ENCODE measurements at places on chromosomes 11 and 22. TPM values are rescaled to one million over a fixed set of nuclear protein-coding genes. Genes with fewer than 3 reads are reported as not detected.

The BLID gene
- total RNA-seq, result 0.75 TPM

The NDUFV1 gene
- 202 TPM for total RNA-seq

The PATE1 gene
- total RNA-seq, result not detected

GRCh38 chr11:33730716-33731115, 5.5 kb downstream of the CD59 start:
- DNase-seq, result no peak

GRCh38 chr11:123799438-123799837, 6.7 kb downstream of the OR6M1 start:
- no peak for DNase-seq

GRCh38 chr22:22933807-22934542, 46.4 kb downstream of the IGLL5 start:
- DNase-seq, result no peak

- DNase-seq, result no peak
Observed at GRCh38 chr22:33875316-33875715, 45.0 kb downstream of the LARGE1 start.

DNA sequence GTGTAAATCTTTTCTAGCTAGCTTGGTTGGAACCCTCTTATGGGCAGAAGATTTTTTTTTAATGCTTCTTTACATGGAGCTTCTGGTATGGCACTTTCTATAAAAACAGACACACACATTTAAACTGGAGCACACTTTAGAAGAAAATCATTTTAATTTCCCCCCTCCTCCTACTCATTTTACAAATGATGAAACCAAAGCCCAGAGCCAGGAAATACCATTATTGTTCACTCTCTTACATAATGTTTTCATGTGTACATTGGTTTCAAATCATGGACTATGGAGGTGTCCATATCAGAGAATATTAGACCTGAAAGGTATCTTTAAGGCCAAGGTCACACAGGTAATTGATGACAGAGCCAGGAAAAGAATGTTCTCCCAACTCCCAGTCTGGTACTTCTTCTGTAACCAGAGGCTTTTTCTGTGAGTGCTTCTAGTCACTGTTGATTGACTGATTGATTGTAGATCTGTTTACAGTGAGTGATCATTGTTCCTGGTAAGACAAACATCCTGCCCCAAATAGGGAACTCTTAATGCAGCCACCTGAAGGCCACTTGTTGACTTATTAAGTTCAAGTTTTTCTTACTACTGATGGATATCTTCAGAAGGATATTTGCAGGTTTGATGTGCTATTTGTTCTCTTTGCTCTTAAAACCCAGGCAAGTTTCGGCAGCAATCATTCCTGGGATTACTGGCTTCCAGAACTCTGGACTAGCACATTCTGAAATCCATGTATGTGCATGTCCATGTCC, 26.8 kb upstream of the ME3 start:
- no peak for DNase-seq

GRCh38 chr11:15930442-15931025, 425.8 kb downstream of the SOX6 start:
- no peak for DNase-seq

- DNase-seq, result peak; percentile 34
Observed at GRCh38 chr11:5722622-5723021, 13.6 kb upstream of the OR56B1 start.

DNA sequence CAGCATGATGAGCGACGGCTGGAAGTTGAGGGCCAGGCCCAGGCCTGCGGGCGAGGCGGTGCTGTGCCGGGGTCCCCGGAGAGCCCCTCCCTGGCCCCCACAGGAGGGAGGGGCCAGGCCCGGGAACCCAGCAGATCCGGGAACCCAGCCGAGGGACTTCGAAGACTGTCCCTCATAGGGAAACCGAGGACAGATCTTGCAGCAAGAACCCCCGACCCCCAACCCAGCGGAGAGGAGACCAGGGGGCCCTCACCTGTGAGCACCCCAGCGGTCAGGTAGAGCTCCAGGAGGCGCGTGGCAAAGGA, 2.4 kb downstream of the SLC16A8 start:
- no peak for DNase-seq

DNA sequence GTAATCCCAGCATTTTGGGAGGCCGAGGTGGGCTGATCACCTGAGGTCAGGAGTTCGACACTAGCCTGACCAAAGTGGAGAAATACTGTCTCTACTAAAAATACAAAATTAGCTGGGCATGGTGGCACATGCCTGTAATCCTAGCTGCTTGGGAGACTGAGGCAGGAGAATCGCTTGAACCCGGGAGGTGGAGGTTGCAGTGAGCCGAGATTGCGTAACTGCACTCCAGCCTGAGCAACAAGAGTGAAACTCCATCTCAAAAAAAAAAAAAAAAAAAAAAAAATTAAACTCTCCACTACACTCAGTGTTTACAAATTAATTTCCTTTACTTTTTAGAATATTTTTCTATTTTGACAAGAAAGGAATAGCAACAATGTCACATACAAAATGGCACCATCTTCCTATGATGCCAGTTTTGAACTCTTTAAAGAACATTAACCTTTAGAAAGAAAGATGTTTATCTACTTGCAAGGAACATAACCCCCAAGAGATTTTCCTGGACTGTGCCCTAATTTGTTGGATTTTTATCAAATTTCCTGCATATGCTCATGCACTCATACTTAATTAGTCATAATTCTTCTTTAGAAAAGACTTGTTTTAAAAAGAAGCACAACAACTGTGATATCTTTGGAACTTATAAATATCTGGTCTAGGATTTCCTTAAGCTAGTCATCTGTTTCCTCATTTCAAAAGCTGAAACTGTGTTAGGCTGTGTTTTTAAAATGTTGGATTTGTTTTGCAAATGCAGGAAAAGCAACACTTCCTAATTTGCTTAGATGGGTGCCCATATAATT, 22.6 kb upstream of the HIPK3 start:
- no peak for DNase-seq

DNA sequence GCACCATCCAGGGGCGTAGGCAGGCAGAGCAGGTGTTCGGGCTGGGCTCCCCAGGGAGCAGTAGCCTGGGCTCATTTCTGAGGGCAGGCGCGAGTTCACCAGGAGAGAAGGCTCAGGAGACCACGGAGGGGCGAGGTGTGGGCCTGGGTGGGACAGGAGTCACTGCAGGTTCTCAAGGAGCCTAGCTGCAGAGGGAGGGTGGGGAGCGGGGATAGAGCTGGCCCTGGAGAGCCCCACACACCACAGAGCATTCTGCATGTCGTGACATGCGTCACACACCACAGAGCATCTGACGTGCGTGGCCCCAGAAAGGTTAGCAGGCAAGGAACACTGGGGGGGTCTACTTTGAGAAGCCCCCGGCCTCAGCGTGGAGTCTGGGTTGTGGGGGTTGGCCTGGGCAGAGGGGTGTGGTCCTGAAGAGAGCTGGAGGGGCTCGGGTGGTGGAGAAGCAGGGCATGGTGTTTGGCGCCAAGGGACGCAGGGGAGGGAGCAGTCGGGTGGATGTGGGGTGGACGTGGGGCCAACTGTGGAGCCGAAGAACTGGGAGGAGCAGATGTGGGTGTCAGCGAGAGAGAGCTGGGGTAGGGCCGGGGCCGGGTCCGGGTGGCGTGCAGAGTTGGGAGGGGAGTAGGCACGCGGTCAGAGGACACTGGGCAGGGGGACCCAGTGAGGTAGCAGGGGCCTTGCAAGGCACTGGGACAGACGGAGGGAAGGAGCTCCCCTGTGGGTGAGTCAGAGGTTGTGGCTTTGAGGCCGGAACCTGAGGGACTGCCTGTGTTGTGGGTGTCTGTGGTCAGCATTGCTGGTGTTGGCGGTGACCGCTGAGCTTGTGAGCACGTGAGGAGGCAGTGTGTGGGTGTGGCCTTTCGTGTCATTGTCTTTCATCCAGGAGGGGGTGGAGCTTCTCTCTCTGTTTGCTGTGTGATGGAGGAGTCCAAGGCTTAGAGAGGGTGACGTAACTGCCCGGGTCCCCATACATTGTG, 25.5 kb downstream of the CTTN start:
- no peak for DNase-seq

The OR2D2 gene
- total RNA-seq, result not detected

The ADM2 gene
- total RNA-seq, result 5.1 TPM

DNA sequence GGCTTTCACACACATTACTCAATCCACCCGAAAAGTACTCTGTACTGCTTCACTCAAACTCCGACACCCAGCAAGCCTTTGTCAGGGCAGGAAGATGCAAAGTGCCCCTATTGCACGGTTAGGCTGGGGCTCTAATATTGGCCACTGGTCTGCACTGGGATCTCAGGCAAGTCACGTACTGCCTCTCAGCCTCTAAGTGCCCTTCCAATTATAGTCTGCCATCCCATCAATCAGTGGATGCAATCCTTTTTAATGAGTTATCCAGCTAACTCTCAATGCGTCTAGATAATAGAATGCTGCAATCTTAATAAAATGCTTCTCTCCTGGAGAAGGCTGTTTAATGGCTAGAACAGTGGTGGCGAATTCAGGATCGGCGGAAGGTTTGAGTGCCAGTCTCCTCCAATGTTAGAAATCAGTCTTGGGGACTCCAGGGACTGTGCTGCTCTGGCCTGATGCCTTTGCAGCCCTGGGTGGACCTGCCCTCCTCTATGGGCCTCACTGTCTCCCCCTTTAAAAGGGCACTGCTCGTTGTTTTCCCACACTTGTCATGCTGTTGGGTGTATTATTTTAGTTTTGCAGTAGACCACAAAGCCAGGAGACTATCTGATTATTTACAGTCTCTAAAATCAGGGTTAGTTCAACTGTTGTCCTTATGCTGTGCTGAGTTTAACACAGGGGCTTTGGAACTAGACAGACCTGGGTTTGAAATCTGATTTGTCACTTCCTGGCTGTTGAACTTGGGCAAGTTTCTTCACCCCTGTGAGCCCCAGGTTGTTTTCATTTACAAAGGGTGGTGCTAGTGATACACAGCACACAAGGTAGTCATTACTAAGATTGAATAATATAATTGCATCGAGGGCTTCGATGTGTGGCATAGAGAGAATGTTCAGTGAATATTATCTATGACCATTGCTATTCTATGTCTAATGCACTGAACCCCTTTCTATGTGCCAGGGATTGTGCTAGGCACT, 36.7 kb downstream of the CLMP start:
- no peak for DNase-seq

The NRGN gene
- 6.1 TPM for total RNA-seq

GRCh38 chr11:80188076-80188627, 747.3 kb upstream of the TENM4 start:
- DNase-seq, result no peak
